Skeletal muscle cell (primary cell): ENCODE measurements at places on chromosomes 6 and 20.

DNA sequence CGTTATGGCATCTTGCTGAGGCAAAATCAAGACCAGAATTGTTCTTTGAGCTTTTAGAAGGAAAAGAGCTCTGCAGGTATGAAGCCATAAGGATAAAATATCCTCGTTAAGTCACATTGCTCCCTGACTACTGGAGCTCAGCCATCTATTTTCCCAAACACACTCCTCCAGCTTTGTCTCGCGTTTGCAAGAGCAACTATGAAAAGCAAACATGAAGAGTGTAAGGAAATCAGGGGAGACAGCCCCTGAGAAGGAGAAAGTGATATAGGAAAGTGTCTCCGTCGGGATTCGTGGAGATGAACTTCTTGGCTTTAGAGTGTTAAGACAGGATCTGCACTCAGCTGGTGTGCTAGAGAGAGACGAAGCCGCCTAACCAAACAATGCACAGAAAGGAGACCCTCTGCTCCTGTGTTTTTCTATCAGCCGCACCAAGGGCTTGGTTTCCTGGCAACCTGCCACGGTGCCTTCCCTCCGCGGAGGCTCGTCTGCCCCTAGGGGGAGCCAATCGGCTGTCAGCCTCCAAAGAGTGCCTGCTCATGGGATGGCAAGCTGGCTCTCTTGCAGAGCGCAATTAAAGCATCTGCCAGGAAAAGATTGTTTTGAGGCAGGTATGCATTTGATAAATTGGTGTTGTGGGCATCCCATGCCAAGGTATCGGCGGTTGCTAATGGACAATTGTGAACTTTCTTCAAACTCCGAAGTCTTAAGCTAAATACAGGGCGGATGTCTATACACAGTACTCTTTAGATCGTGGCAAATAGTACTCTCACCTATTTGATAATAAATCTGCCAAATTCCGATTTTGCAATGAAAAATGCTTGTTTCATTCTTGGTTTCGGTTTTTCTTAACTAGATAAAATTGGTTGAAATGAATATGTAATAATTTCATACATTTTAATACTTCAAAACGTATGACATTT is 603.2 kb downstream of the RNF144B start:
- no peak for DNase-seq

DNA sequence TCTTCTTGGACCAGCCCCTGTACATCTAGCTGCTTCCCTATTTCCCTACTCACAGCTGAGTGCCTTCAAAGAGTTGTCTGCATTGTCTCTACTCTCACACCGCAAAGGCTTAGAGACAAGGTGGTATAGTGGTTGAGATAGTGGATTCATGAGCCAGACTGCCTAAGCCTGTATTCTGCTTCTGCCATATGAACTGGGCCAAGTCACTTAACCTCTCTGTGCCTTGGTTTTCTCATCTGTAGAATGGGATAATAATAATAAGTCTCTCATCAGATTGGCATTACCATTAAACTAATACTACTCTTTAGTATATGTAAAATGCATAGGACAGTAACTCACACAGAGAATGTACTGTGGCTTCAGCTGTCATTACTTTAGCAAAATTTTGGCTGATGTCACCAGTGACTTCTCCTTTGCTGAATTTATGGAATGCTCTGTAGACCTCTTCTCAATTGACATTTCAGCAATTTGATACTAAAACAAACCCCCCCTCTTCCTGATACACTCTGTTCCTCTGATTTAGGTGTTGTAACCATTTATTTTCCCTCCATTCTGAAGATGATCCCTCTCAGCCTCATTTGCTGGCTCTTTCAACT is 156.1 kb downstream of the ADAT2 start:
- DNase-seq: no peak

GRCh38 chr6:166940643-166941068 is 15.7 kb downstream of the RNASET2 start:
- DNase-seq: no peak

DNA sequence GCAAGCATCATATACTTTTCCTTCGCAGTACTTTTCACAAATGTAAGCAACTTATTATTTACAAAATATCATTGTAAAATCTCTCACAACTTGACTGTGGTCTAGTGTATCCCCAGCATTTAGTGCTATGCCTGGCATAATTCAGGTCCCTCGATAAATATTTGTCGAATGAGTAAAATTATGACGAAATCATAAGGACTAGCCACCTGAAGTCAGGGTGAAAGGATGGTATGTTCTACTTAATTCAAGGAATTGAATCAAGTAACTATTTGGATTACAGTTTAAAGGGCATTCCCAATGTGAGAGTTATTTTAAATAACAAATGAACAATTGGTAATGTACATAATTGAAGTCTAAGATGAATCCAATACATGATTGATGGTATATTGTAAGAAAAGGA is 393.0 kb upstream of the SLC35B3 start:
- no peak for DNase-seq

DNA sequence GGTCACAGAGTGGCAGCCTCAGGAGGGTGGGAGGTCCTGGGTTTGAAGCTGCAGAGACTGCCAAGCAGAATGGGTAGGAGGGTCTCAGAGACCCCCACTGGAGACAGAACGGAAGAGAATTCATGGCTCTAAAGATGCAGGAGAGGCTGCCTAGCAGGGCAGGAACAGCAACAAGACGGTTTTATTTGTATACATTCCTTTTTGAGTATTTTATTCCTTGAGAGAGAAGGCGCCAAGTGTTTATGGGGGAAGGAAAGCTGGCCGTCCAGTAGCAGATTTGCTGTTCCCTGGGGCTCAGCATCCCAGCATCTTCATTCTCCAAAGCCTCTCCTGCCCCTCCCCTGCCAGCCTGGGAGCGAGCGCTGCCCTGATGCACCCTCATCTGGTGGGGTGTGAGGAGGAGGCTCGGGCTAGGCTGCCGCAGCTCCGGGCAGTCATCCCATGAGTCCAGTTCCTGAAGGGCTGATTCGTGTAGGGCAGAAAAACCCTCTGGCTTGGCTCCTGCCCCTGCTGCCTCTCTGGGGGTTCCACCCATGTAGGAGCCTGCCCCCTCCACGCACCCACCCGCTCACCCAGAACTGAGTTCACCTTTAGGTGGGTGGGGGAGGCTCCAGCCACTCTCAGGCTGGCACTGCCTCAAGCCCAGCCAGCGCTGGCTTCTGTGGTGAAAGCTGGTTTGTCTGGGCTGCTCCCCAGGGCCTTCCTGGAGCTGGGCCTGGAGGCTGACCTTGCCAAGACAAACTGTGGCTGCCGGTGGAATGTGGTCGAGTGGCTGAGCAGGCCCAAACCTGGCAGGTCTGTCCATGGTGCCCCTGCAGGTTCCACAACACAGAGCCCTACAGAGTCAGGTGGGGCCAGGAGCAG is 32.4 kb downstream of the CPXM1 start:
- no peak for DNase-seq

DNA sequence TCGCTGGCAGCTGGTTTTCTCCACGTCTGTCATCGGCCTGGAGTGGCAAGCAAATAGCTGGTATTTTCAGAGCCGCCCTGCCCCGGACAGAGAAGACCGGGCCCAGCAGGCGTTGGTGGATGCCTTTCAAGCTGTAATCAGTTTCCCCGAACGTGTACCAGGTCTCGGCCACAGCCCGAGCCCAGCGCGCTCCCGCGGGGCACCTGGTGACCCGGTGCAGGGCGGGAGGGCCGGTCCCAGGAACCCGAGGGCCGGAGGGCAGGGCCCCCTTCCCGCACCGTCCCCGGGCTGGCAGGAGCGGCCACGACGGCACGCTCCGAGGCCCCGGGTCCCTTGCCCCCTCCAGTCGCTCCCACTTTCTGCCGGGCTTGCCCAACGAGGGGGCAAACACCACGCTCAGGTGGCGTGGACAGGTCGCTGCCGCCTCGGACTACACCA is 348 bp upstream of the PYGB start:
- no peak for DNase-seq

- DNase-seq: peak; percentile 89
These were observed 189.1 kb downstream of the DTNBP1 start for GRCh38 chr6:15473741-15474161.

- no peak for DNase-seq
These were observed 19.8 kb downstream of the SDC4 start for GRCh38 chr20:45328451-45328850.

GRCh38 chr20:59575216-59575615 is 29.1 kb upstream of the PHACTR3 start:
- DNase-seq: no peak

GRCh38 chr20:10924644-10925201 is 250.9 kb upstream of the JAG1 start:
- DNase-seq: peak; percentile 93

- DNase-seq: no peak
These were observed 344.3 kb downstream of the SAMD5 start for GRCh38 chr6:147852772-147853171.

DNA sequence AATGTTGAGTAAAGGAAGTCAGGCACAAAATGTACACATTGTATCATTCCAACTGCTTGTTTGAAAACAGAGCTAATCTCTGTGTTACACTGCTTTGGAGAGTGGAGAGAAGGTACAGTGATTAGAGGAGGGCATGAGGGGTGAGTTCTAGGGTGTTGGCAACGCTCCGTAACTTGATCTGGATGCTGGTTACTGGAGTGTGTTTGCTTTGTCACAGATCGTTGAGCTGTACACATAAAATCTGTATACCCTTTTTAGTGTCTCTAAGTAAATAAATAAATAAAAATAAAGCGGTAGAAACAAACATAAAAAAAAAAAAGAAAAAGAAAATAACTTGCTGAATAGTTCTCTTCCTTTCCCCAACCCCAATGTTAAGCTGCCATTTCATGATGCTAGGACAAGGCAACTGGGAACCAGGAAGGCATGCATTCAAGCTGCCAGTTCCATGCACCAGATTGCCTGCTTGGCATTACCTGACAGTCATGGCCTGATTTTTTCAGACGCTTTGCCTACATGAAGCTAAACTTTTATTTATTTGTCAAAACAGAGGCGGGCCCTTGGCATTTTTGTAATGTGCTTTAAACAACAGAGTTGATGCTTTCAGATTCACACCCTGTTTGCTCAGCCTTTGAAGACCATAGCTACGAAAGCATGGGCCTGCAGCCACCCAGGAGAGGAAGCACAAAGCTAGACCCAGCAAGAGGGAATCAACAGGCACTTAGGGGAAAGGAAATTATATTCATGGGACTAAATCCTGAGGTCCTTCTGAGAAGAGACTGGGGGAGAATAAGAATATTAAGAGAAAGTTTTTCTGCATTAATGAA is 21.2 kb downstream of the TNFRSF21 start:
- DNase-seq: no peak

GRCh38 chr20:34042262-34042661 is 48.6 kb downstream of the RALY start:
- DNase-seq: no peak

DNA sequence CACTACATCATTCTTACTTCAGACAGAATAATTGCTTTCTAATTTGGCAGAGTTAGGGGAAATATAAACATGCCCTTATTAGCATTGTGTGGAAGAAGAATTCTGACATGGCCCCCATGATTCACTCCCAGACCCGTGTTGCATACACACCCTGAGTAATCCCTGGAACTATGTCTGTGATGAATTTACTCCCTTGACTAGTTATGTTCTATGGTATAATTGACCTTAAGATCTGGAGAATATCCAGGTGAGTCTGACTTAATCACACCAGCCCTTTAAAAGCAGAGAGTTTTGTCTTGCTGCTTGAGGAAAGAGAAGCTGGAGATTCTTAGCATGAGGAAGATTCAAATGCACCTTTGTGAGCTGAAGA is 262.9 kb downstream of the SOX4 start:
- no peak for DNase-seq

DNA sequence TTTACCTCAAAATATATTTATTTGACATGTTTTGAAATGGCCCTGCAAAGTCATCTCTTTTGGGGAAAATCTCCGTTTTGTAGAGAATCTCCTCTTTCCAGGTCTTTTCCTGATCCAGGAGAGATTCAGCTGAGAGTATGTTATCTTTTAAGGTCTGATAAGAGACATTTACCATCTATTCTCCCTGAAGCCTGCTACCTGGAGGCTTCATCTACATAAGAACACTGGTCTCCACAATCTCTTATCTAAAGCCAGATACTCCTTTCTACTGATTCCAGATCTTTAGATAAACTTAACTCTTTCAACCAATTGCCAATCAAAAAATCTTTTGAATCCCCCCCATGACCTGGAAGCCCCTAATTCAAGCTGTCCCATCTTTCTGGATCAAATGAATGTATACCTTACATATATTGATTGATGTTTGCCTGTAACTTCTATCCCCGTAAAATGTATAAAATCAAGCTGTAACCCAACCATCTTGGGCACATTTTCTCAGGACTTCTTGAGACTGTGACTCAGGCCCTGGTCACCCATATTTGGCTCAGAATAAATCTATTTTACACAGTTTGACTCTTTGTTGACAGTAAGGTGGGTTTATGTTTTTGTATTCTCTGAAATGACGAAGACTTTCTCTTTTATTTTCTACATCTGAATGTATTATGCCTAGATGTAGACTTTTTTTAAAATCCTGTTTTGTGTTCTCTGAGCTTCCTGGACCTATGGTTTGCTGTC is 95.5 kb downstream of the ECT2L start:
- no peak for DNase-seq

DNA sequence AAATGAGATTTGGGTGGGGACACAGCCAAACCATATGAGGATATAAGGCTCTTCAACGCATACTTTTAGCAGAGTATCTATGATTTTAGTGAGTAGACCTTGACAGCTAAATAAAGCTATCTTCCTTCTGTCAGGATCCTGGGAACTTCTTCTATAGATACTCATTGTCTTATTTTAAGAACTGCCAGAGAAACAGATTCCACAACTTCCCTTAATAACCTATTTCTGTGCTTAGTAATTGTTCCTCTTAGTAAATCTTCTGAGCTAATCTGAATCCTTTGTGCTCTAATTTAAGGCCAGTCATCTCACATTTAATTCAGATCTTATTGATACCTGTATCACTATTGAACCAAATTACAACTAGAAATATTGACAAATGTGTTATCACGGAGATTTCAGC is 64.0 kb upstream of the CEP85L start:
- no peak for DNase-seq

- no peak for DNase-seq
These were observed 677 bp upstream of the ZBTB24 start for GRCh38 chr6:109483735-109484057.

DNA sequence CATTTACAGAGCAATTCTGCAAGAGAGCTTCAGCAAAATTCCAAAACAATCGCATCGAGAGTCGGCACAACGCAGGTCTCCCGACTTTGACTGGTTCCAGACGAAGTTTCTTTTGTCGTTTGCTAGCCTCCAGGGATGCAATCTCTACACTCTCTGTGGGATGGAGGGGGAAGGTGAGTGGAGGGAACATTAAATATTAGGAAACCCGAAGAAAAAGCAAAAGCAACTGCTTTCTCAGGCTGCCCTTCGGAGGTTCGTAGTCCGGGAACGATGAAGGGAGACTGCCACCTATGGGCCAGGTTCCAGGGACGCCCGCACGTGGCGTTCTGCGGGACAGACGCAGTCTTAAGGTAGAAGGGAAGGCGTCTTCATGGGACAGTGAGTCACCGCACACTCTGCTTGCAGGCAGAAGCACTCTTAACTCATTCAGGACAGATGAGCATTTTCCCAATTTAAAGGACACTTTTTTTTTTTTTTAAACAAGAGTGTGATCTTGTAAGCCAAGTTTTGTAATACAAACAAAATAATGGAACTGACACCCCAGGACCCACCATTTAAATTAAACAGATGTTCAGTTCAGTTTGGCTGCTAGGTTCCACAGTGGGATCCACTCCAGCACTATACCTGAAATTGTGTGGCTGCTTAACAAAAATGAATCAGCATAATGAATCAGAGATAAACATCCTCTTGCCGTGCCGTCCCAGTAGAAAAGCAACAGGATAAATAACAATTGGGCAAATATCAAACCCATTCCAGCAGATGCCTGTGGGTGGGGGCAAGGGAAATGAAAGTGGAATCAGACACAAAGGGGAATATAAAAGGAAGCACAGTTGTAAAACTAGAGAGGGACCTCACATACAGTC is 65.8 kb upstream of the ARMC2 start:
- peak; percentile 41 for DNase-seq
